CD8-positive, alpha-beta memory T cell (primary cell): ENCODE measurements at places on chromosomes 3 and 15. TPM values are rescaled to one million over a fixed set of nuclear protein-coding genes. Genes with fewer than 3 reads are reported as not detected.

- DNase-seq = no peak
These were observed 6.6 kb downstream of the PLSCR5 start for GRCh38 chr3:146598535-146598934.

CHRNA7 gene
- total RNA-seq = not detected

- DNase-seq = no peak
These were observed 3.6 kb downstream of the GADL1 start for GRCh38 chr3:30890907-30891306.

DNA sequence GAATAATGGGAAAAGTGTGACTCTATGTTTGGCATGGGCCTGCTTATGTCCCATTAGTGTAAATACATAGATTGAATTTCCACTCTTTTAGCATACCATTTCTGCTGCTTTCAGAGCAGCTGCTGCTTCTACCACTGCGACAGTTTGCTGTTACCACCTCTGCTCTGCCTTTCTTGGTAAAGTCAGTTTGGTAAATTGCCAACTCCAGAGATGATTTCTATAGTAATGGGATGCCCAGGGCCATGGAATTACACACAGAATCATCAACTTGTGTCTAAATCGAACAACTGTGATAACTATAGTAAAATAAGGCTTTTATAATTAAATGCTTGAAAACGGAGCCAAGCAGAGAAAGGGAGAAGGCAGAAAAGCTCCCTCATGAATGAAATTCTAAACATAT, 168.4 kb upstream of the VEPH1 start:
- no peak for DNase-seq

AHSG gene
- not detected for total RNA-seq

- DNase-seq = no peak
These were observed 238.6 kb upstream of the CHRM5 start for GRCh38 chr15:33729653-33730052.

- peak; percentile 53 for DNase-seq
These were observed 627 bp downstream of the DUSP7 start for GRCh38 chr3:52055537-52056351.

DNA sequence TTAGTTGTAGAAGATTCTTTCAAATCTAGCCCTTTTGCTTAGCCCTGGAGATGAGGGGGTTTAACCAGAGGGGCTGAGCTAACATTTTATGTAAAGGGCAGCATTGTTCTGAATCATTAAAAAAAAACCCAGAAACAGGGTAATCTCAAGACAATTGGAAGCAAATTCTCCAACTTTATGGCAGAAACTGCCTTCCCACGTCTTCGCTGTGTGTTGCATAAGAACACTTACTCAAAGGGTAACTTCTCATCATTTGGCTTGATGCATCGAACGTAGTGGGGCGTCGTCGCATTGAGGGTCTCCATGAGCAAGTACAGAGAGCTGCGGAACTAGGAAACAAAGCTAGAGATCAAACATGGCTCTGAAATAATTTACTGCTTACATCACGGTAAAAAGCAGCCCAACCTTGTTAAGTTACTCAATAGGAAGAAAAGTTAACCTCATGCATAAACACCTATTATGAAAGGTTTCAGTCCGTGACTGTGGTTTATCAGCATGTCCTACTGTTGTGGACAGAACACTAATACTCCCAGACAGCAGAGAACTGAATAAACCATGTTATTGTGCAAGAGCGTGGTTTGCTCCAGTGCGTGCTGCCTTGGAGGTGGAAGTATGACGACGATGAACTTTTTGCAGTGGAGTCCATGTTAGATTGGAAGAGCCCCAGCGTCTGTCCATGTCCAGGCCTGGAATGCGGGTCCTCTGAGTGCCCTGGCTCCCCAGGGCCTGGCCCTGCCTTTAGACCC, 48.7 kb downstream of the MYO5C start:
- DNase-seq = no peak

GOLGA8G gene
- total RNA-seq = not detected

GOLGA8R gene
- 0.69 TPM for total RNA-seq

HRG gene
- total RNA-seq = not detected

SLC22A14 gene
- total RNA-seq = not detected

CELSR3 gene
- total RNA-seq = 19.3 TPM

- no peak for DNase-seq
These were observed 18.9 kb upstream of the ACAP2 start for GRCh38 chr3:195461594-195462307.

GRCh38 chr3:112397556-112397955, 64.6 kb downstream of the CD200 start:
- DNase-seq = no peak

PPM1L gene
- total RNA-seq = 3.8 TPM

RTP3 gene
- not detected for total RNA-seq

GRCh38 chr3:161069511-161070251, 35.5 kb downstream of the B3GALNT1 start:
- DNase-seq = no peak

FEM1B gene
- total RNA-seq = 37.7 TPM

DNA sequence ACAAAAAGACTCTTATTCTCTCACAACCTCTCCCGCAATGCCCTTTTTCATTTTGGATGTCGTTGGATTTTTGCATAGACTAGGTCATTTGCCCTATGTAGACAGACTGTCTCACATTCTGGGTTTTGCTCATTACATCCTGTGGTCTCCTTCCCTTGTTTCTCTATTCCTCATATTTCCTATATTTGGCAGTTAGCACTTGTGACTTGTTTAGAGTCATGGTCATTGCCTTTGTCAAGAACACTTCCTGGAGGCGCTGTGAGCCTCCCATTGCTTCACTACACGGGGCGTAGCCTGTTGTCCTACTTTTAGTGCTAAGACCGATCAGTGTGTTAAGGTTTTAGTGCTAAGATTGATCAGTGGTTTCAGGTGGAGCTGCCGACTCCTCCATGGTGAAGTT, 16.1 kb upstream of the TATDN2 start:
- no peak for DNase-seq

- no peak for DNase-seq
These were observed at the start of gene LRRC2 for GRCh38 chr3:46566040-46566641. Gene LRRC2, minus strand, starts transcription at chr3:46566302. Its CDS starts 14,711 bp downstream, at chr3:46551591.

DNA sequence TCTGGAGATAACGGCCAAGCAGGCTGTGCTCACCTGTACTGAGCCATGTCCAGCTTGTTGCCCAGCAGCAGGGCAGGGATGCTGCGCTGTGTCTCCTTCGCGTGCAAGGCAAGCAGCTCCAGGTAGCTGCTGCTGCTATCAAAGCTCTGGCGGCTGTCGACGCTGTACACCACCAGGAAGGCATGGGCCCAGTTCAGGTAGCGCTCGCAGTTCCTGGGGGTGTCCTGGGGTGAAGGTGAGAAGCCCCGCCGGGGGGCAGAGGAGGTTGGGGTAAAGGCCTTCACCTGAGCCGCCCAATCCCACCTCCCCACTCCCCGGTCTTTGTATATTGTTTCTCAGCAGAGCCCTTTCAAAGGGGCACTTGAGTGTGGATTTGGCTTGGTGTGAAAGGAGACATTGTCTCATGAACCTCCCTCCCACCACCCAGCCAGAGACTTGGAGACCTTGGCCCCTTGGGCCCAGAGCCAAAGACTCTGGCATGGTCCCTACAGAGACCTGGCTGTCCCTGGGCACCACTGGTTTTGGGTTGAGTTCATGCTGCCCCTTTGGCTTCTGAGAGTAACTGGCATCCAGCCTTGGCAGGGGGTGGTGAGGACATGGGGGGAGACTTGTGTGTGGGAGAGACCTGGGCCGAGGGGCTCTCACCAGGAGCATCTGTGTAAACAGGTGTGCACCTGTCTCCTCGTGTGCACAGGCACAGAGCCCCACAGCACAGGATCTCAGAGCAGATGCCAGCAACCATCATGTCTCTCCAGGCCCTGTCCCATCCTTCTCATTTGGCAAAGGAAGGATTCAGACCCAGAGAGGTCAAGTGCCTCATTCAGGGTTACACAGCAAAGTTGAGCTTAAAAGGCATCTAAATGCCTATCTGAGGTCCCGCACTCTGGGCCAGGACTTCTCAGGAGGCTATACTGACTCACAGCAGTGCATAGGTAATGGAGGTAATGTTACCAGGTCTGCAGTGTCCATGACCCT, 9.1 kb downstream of the RASL12 start:
- DNase-seq = no peak

GAP43 gene
- not detected for total RNA-seq

- no peak for DNase-seq
These were observed 513.1 kb upstream of the CBLB start for GRCh38 chr3:106381939-106382335.

HYAL1 gene
- total RNA-seq = 0.13 TPM

GRCh38 chr3:78957456-78957855, 810.3 kb downstream of the ROBO1 start:
- DNase-seq = no peak

MGLL gene
- total RNA-seq = 5.9 TPM

- no peak for DNase-seq
These were observed 37.4 kb downstream of the FGF7 start for GRCh38 chr15:49460411-49460941.

DNA sequence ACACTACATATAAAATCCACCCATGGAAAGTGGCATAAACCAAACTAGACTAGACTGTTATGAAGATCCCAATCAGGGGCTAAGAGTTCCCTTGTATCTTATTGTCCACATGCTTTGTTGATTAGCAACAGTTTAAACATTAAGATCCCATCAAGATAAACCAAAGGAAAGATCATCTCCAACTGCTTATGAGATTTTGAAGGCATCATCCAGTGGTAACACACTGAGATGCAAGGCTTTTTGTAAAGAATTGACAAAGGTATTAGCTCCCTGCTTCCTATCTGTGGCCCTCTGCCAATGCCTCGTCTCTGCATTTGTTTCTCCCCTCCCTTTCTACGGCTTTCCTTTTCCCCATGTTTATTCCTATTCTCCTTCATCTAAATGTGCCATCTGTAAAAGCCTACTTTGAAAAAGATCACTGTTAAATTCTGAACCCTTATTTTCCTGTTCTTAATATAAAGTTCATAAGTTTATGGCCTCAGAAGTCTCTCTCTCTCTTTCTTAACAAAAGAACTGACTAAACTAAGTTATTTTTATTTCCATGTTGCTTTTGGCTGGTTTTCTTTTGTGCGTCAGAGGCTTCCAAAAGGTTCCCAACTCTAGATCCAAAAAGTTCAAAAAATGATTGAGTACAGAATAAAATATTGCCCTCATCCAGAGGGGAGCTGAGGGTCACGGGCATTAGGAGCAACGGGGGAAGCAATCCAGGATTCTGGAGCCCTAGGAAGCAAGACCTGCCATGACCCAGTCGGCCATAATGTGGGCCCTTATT, 5.5 kb downstream of the PLD1 start:
- no peak for DNase-seq

DNA sequence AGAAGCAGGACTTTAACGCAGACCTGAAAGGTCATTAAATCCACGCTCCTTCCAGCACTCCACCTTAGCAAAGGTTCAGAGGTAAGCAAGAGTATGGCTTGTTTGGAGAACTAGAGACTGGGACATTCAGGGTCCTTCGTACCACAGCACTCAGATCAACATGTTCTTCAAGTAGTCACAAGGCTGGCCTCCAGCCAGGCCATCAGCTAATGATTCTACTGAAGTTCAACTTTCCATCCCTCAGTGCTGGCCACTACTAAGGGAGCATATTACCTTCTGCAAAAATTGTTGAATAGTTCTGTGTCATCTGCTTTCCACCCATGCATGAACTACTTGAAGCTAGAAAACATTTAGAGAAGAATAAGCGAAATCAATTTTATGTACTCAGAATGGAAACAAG, 17.6 kb downstream of the CD200R1L start:
- DNase-seq = no peak

DNA sequence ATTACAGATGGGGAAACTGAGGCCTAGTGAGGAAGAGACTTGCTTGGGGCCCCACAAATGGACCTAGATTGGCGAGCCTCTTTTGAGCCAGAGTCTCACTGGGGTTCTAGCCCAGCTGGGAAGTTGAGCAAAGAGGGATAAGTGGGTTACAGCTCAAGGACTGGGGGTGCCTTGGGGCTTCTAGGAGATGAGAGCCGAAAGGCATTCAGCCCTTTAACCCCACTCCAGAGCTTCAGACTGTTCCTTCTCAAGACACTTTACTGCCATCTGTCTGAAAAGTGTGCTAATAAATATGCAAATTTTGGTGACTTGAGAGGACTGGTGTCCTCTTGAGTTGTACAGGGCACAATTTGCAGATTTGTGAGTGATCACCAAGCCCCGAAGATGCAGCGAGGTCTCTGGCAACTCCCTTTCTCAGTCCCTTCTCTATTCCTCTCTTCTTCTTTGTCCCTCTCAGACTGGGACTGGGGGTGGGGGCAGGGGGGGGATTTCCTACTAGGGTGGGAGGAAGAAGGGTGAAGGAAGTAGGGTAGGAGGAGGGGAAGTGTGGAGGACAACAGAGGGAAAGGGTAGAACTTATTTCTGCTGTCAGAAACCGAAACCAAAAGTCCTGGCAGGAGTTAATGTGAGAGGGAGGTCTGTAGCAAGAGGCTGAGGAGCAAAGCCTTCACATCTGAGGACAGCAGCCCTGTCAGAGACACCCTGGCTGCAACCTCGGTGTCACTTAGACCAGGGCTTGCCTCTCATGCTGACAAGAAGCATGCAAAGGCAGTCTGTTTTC, 16.2 kb upstream of the ANKDD1A start:
- DNase-seq = peak; percentile 44

FBLN2 gene
- total RNA-seq = 0.18 TPM

- no peak for DNase-seq
These were observed 34.7 kb upstream of the LACTB start for GRCh38 chr15:63086947-63087346.

DNA sequence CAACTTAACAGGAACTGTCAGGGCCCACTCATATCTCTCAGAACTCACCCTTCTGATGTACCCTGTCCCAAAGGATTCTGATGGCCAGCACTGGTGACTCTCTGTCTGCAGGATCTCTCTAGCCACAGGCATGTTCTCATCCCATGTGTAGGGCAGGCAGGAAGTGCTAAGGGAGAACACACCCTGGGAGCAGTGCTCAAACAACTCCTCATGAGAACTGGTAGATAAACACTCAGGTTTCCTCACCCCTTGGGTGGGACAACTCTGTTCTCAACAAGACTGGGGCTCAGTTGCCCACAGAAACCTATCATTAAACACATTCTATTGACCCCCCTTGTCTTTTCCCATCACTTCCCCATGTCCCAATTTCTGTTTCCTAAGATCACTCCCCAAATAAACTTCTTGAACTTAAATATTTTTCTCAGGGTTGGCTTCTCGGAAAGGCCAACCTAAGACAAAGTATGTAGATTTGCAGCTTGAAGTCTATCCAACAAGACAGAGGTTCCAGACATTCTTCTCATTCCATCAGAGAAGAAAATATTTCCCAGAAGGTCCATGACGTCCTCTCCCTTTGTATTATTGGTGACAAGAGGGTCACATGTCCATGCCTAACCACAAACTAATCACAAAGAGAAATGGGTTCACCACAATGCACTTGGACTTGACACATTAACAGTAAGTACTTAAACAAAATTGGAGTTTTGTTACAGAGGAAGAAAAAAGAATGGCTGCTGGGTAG, 276.6 kb upstream of the GADL1 start:
- DNase-seq = no peak

XCR1 gene
- not detected for total RNA-seq

GRCh38 chr3:42214565-42215283, 51.3 kb downstream of the CCK start:
- DNase-seq = no peak

DNA sequence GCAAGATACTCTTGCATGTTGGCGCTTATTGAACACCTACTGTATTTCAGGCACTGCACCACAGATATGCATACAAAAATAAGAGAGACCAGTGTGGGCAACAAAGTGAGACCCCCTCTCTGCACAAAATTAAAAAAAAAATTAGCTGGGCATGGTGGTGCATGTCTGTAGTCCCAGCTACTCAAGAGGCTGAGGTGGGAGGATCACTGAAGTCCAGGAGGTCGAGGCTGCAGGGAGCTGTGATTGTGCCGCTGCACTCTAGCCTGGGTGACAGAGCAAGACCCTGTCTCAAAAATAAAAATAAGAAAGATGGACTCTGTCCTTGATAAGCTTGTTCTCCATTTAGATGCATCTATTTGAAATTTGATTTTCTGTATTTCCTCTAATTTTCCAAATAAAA, 20.8 kb downstream of the FEM1B start:
- DNase-seq = no peak

PAK2 gene
- 81.2 TPM for total RNA-seq
